Stimulated activated CD4-positive, alpha-beta T cell treated with anti-CD3 and anti-CD28 coated beads, TNF-alpha, amount 100 ng/mL, for 24 hours (primary cell): ENCODE measurements at places on chromosomes 4 and X.

DNA sequence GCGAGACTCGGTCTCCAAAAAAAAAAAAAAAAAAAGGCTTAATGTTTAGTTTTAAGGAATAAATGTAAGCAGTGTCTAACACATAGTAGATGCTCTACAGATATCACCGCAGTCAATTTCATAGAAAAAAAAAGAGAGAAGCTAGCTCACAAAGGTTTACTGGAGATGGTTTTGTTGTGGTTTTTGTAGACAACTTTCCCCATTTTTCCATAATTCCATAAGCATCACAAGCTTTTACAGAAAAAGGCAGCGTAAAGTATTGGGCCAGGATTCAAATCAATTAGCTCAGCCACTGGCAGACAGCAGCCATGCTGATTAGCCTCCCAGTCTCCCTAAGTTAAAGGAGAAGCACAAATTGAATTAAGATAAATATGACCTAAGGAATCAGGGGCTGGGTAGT, 1.5 kb downstream of the GRSF1 start:
- DNase-seq = no peak

DNA sequence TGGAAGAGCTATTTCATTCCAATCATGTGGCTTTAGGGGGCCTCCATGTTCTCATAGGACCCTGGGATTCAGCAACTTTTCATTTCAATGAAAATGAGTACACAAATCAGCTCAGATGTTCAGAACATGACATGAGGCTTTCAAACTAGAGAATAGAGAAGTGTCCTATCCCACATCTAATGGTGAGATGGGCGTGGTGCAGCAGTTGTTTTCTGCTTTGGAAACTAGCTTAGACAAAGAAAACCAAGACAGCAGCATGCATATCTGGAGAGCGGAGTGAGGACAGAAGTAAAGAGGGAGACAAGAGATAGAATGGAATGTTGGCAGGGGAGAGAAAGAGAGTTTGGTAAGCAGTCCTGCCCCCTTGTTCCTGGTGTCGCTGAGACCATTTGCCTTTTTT, 1009.1 kb upstream of the IGFBP7 start:
- DNase-seq = no peak

GRCh38 chr4:25813448-25814106, 49.2 kb downstream of the SEL1L3 start:
- DNase-seq = no peak

- DNase-seq = no peak
These were observed 9.8 kb downstream of the NDNF start for GRCh38 chr4:121062521-121062920.

DNA sequence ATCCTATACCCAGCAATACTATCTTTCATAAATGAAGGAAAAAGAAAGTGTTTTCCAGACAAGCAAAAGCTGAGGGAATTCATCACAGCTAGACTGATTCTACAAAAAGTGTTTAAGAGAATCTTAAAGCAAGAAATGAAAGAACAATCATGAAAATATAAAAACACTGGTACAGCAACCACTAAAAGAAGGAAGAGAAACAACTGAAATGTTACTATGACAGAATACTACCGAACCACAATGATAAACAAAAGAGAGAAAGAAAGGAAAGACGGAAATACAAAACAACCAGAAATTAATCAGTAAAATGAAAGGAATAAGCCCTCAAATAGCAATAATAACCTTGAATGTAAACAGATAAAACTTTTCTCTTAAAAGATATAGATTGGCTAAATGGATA, 110.8 kb upstream of the AFF2 start:
- DNase-seq = no peak

- DNase-seq = no peak
These were observed 78.5 kb upstream of the TAB3 start for GRCh38 chrX:30967516-30967915.

- DNase-seq = no peak
These were observed 71.7 kb downstream of the PCYT1B start for GRCh38 chrX:24575496-24575895.

DNA sequence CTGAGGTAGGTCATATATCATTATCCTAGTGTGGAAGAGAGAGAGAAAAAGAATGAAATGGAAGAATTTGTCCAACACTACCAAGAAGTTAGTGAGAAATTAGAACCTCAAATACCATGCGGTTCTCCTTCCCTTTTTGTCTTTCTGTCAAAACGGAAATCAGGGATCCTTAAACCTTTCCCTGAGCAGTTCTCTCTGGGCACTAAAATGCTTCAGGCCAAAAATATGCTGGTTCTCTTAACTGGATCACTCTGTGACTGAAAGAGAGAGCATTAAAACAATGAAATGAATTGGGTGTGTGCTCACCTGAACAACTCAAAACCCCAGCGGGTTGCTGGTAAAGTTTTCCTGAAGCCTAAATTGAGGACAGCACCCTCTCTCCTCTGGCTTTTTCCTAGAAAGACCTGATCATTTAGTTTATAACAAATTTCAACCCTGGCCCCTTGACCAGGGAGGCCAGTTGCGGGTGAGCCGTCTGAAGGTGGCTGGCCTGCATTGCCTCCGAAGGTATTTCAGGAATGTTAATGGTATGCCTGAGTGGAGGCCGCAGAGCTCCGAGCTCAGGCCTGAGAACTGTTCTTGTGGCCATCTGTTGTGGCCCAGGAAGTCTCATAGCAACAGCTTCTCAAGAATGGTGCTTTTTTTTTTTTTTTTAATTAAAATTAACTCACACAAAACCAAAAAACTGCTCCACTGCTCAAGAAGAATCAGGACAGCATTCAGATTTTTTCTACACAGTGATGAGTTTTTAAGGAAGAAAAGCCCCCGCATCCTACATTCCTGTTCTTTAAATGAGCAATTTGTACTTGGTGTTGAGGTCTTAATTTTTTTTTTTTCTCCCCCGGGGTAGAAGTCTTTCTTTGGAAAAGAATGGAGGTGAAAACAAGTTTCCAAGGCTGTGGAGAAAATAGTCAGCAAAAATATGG, 155.1 kb downstream of the SHROOM3 start:
- DNase-seq = no peak

- no peak for DNase-seq
These were observed 114.8 kb upstream of the ADRA2C start for GRCh38 chr4:3651267-3651845.

DNA sequence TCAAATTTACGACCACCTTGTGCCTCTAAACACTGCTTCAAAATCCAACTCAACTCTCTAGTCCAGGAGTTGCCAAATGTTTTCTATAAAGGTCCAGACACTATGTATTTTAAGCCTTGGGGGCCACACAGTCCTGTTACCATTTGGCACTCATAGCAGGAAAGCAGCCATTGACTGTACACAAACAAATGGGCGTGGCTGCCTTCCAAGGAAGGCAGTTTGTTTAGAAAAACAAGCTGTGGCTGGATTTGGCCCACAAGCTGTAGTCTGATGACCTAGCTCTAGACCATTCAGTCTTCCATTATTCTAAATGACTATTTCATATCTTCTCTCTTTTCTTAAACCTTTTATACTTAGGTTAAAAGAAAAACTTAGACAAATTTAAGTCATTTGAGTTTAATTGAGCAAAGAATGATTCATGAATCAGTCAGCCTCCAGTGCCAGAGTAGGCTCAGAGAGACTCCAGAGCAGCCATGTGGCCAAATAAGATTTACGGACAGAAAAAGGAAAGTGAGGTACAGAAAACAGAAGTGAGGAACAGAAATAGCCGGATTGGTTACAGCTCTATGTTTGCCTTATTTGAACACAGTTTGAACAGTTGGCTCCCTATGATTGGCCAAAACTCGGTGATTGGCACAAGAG, 825.8 kb upstream of the LCORL start:
- no peak for DNase-seq

- no peak for DNase-seq
These were observed 95.3 kb upstream of the IL1RAPL1 start for GRCh38 chrX:28491941-28492340.

- DNase-seq = no peak
These were observed 67.5 kb upstream of the BMP3 start for GRCh38 chr4:80963051-80963450.

- no peak for DNase-seq
These were observed 39.7 kb downstream of the ANAPC10 start for GRCh38 chr4:145058256-145058655.

- DNase-seq = peak; percentile 7
These were observed 38.9 kb downstream of the PRIMPOL start for GRCh38 chr4:184688447-184688846.

DNA sequence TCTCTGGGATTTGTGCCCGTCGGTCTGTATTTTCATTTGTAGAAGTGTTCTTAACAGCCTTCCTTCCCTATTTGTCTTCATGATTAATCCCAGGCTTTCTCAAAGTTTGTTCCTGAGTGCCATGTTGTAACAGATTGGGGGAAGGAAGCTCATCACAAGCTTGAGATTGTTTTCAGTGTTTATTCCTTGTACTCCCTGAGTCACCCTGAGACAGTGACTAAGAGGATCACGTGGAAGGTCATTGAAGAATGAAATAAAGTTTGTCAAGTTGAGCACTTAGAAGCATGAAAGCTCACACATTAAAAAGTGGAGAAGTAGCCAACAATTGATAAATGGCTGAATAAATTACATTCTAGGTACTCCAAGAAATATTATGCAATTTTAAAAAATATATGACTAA, 153.5 kb upstream of the FAM241A start:
- DNase-seq = no peak

GRCh38 chr4:93317057-93317456, 511.5 kb upstream of the ATOH1 start:
- no peak for DNase-seq

GRCh38 chr4:111937368-111937767, 207.9 kb upstream of the FAM241A start:
- no peak for DNase-seq

DNA sequence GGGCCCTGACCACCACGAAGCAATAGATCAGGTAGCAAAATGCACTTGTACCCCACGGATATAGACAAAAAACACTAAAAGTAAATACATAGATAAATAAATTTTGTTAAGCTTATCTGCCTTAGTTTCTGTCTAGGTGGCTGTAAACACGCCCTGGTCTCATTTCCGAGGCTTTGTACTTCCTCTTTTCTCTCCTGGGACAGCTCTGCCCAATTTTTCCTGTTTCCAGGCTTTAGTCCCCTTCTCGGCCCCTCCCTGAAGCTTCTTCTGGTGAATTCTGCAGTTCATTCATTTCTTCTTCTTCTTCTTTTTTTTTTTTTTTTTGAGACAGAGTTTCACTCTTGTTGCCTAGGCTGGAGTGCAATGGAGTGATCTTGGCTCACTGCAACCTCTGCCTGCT, 73.4 kb upstream of the STOX2 start:
- no peak for DNase-seq

DNA sequence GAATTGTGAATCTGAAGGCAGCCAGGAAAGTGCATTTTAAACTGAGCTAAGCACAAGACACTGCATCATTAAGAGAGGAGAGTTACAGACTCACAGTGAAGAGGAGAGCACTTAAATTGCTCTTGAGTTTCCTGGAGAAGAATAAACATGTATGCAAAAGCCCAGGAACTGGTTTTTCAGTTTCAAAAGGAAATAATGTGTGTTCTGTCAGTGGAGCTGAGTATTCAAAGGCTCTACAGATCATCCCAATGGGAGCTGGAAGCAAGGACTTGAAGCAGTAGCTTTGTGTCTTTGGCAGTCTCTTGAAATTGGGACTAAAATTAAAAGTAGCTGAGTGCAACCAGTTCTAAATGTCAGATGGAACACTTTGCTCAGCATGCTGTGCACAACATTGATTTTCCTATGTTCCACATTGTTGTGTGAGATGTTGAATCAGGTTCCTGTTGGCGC, 147.5 kb upstream of the ANK2 start:
- no peak for DNase-seq

DNA sequence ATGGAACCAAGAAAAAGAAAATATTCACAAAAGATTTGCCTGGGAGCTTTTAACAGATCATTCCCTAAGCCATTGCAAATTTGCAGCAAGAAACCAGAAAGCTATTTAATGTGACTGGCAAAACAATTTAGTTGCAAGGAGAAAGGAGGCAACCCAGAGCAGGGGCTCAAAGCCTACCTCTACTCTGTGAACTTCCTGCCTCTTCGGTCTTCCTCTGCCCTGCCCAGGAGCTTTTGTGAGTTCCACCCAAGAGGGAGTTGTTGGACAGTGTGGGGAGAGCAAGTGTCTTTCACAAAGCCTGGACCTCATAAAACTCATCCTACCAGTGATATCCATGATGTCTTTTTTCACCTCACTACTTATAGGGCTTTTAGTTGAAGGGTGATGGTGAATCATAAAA, 107.4 kb downstream of the AFF1 start:
- DNase-seq = no peak

- no peak for DNase-seq
These were observed 202.8 kb downstream of the SHROOM3 start for GRCh38 chr4:76637712-76638361.

- no peak for DNase-seq
These were observed 2.7 kb upstream of the SRPK3 start for GRCh38 chrX:153778181-153778580.

- no peak for DNase-seq
These were observed 79.0 kb upstream of the EDA2R start for GRCh38 chrX:66717926-66718325.

- DNase-seq = no peak
These were observed 170.3 kb downstream of the EFHC2 start for GRCh38 chrX:44173219-44173618.

DNA sequence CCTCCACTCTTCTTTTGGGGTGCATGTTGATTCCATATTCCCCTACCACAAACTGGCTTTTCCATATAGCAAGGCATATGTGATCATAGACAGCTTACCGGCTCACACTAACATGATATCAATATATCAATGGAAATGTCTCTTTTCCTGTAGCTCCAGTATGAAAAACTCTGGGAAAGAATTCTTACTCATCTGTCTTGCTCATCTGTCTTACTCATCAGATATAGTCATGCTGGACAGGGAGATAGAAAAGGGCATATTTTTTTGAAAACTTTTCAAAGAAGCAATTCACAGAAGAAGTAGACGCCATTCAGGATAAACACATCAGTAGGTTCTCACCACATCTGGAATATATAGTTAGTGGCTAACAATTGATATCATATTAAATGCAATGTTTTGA, 794.7 kb downstream of the RAB28 start:
- DNase-seq = no peak

DNA sequence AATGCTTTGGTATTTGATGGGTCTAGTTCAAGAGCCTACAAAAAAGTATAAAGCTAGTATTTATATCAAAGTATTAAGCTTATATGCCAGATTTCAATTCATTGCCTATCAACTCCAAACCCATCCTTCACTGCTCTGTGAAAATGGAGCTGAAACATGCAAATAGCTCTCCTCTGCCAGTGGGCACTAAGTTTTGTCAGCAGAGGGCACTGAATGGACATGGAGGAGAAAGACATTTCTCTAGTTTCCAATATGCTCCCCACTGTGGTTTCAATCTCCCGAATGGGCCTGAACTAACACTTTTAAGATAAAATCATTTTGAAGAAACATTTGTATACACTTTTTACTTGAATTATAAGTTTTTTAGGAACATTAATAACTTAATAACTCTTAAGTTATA, 12.4 kb downstream of the PPID start:
- no peak for DNase-seq

GRCh38 chr4:14165222-14165920, 537.8 kb upstream of the BOD1L1 start:
- DNase-seq = no peak

- DNase-seq = no peak
These were observed 10.1 kb downstream of the NKX1-1 start for GRCh38 chr4:1395941-1396805.

- no peak for DNase-seq
These were observed 28.1 kb downstream of the SLC16A2 start for GRCh38 chrX:74449322-74449936.

- no peak for DNase-seq
These were observed 782 bp downstream of the ARHGAP24 start for GRCh38 chr4:85475631-85476233.
